ENCODE measurements at places on chromosomes 3 and 15.

DNA sequence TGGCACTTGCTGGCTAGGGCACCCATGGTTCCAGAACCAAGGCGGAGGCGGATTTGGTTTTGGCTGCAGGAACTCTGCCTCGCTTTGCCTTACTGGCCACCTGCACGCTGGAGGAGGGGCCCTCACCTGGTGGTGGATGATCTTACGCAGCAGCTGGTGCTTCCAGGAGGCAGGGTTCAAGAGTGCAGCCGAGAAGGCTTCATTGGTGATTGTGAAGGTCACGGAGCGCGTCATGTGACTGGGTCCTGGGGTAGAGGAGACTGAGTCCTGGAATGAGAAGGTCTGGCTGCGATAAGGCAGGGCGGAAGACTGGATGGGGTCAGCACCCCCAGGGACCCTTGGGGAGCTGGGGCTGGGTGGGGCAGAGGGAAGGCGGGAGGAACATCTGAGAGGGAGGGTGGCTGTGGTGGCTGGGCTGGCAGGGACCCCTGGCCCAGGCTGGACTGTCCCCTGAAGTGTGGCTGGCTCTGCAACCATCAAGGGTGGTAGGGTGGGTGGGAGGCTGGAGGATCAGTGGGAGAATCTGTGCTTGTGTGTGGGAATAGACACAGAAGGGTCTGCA, 25.8 kb upstream of the GOLGA6C start:
- DNase-seq, result no peak

- no peak for DNase-seq
Measured at GRCh38 chr3:43863966-43864933, 173.5 kb downstream of the ABHD5 start.

DNA sequence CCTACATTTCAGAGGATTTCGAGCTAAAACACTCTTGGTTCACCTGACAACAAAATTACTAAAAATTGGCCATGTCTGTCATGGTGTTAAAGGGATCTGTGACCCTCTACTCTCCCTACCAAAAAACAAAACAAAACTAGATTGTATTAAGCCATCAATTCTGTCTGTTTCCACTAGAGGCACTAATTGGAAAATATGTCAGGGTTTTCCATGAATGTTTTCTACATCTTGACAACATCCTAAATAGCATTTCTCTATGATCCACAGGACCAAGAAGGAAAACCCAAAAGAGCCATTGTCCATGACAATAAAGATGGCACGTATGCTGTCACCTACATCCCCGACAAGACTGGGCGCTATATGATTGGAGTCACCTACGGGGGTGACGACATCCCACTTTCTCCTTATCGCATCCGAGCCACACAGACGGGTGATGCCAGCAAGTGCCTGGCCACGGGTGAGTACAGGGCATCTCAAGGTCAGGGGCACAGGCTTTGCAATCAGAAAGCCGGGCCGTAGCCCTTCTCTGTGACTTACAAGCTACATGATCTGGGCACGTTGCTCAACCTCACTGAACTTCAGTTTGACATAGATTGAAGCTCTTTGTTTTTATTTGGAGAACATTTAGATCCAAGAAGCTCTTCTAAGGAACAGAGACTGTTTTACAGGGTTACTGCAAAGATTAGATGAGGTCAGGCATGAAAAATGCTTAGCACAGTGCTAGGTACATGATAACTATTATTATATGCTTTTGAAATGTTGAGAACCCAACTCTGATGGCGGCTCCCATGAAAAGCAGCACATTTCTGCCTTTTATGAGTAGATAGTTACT, 74.8 kb downstream of the DNASE1L3 start:
- no peak for DNase-seq

DNA sequence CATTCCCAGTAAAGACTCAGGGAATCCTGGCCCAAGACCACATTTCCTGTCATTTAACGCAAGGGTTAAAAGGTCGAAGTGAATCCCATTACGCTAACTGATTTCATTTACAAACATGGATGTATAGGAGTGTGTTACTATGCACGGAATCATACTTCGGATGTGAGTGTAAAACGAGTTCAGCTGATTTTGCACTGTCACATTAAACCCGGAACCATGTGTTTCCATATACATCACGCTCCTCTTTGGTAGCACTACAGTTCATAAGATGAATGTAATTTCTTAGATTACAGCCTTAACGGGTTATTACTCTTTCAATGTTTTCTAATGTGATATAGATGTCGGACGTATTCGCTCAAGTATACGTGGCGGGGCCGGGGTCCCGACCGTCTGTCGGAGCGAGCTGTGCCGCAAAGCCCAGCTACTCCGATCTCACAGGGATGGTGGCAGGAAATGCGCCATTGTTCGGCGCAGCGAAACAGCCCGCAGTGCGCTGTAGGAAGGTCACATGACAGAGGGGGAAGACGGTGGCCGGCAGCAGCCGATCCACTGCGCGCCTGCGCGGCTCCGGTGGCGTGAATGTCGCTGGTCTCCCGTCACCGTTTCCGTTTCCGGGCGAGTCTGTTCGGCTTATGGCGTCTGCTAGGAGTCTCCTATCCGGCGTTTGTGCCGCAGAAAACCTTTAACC, 97.3 kb downstream of the NPAP1 start:
- peak; percentile 11 for DNase-seq

DNA sequence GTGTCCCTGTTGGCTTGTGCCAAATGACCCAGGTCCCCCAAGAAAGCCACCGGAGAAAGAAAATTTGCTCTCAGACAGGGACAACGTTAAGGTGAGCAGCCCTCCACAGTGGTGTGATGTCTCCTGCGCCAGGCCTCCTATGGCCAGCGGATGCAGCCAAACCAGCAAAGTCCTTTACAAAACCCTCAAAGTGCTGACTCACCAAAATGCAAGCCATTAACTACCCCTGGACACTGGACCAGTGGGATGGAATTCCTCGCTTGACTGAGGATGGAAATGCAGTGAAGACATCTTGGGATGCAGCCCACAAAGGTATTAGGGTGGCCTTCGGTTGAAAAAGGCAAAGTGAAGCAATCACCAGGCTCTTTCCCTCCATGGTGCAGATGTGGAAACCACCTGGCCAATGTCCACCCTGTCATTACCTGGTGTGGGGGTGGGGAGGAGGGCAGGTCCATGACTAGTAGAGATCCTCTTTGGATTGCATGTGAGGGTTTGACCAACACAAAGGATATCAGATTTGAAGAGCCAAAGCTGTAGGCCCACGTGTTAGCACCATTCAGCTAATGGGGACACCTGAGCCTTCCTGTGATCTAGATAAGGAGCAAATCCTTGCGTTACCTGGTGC, 127.4 kb upstream of the SLC6A11 start:
- no peak for DNase-seq

DNA sequence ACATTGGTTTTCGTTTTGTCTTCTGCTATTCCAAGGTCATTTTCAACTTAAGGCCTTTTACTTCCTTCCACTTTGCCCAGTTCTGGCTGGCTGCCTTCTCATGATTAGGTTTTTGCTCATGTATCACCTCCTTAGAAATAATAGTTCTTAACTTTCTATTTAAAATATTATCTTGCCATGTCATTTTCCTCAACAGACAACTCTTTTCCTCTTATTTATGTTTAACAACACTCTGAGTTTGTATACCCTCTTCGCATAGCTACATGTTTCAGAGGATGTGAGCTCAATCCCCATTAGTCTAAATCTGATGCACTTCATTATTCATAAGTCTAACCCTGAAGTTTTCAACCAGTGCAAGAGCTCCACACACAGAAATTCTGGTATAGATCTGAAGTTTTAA, 299.1 kb downstream of the BCHE start:
- DNase-seq, result no peak

GRCh38 chr3:196989721-196990262, 21.2 kb upstream of the PIGZ start:
- DNase-seq, result no peak

- DNase-seq, result peak; percentile 9
Measured at GRCh38 chr15:26260517-26261133, 397.5 kb upstream of the ATP10A start.

- DNase-seq, result no peak
Measured at GRCh38 chr3:190522621-190523222, 8.8 kb downstream of the IL1RAP start.

GRCh38 chr3:115503394-115503793, 119.9 kb upstream of the GAP43 start:
- DNase-seq, result no peak

GRCh38 chr3:195573611-195574496, 9.9 kb downstream of the APOD start:
- DNase-seq, result no peak

GRCh38 chr15:36059596-36059995, 513.6 kb upstream of the DPH6 start:
- DNase-seq, result no peak

DNA sequence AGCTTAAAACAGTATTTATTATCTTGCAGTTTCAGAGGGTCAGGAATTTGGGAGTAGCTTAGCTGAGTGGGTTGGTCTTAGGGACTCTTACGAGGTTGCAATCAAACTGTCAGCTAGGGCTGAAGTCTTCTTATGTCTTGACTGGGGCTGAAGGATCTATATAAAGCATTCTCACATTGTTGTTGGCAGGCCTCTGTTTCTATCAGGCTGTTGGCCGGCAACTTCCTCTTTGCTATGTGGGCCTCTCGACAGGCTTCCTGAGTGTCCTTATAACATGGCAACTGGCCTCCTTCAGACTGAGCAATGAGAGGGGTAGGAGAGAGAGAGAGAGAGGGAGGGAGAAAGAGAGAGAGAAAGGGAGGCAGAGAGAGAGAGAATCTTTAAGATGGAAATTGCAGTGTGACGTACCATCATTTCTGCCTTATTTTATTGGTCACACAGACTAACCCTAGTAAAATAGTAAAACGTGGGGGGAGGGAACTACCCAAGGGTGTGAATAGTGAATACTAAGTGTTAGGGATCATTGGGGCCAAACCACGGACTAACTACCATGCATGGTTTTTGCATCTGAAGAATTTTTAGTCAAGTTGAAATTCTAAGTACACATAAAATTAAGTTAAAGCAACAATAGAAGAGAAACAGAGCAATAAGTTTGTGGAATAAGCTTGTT, 16.1 kb downstream of the FGF7 start:
- no peak for DNase-seq

DNA sequence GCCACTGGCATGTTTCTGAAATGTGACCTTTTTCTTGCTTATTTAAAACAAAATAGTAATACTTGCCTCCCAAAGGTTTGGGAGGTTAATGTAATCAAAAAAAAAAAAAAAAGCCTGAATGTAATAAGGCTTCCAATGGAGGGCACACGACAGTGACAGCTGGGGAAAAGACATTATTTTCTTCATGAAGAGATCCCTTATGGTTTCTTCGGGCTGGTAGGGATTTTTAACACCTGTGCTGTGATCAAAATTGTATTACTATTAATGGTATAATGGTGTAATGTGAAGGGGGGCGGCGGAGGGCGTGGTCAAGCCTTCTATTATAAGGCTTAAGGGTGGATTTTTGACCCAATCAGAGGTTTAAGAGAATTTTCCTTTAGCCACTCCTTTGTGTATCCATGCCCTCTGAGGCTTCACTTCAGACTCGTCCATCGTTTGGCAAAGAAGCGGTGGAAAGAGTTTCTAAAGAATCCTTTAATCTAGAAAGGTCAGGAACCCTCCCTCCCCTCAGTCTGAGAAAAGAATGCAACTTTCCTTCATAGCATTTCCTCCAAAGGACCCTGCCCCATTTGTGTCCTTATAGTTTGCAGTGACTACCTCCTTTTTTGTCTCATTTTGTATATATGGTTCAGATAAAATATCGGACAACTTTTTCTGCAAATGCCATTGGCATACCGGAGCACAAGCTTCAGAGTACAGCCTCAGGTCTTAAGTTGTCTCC, 89.5 kb upstream of the CHD2 start:
- DNase-seq, result no peak

- DNase-seq, result no peak
Measured at GRCh38 chr3:119609301-119609700, 11.6 kb downstream of the PLA1A start.

- DNase-seq, result no peak
Measured at GRCh38 chr3:126954141-126954842, 28.6 kb upstream of the PLXNA1 start.

DNA sequence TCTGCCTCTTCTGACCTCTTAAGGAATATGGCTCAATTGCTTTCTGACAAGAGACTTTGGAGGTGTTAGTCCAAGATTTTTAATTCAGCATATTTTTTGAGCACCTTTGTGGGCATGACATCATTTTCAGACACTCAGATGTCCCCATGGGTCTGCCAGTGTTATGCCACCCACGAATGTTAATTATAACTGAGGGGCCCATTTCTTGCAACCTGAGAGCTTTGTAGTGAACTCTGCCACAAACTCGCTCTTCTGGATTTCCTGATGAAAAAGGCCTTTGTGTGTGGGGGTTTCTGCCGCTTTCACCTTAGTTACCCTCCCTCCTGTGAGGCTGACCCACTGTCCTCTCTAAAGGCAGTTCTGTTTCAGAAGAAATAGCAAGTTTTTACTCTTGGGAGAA, 64.5 kb upstream of the CCR4 start:
- no peak for DNase-seq

GRCh38 chr15:69094124-69094921, 66.1 kb upstream of the GLCE start:
- no peak for DNase-seq

DNA sequence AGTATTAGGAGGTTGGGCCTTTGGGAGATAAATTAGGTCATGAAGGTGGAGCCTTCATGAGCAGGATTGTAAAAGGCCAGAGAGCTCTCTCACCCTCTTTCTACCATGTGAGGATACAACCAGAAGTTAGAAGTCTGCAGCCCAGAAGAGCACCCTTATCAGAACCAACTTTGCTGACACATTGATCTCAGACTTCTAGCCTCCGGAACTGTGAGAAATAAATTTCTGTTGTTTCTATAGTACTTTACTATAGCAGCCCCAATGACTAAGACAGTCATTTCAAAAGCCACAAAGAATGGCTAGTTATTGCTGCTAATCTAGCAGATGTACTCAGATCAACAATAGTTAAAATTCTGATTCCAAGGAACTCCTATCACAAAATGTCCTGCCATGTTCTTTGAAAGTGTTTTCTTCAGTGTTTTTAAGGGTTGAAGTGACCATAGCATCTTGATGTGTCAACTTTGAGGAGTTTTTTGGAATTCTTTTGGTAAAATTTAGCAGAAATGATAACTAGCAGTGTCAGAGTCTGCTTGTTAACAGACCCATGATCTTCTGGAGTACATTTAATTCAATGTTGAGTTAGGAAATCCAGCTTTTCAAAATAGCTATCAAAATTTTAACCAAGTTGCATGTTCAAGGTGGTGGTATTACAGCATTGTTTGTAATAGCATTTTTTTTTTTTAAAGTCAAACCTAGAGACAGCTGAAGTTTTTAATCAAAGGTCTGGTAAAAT, 10.3 kb downstream of the DZIP3 start:
- DNase-seq, result no peak

DNA sequence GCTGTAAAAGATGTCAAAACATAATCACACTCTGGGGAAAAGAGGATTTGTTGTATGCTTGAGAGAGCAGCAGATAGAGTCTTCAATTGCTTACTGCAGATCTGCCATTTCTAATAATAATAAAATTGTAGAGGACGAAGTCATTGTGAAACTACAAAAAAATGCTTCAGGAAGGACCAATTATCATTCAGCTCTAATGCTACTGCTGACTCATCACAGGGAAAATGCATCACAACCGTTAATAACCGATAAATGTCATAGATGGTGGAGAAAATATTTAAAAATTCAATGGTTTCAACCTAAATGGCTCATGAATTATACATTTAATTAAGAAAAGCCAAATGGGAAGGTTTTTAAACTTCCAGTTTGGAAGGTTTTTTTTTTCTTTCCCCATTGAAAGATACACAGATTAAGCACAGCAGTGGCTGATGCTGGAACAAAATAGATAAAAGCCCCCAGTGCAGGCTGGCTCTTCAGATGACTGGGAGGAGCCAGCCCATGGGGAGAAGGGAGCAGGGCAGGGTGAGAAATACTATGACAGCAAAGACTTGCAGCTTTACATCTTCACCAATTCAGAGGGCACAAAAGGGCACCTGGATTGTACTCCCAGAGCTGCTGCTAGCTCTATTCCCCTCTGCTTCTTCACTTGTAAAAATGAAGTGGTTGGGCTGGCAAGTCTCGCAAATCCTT, 196.1 kb downstream of the CNTN6 start:
- DNase-seq, result no peak
